ENCODE measurements at places on chromosomes 2 and 18.

- DNase-seq = no peak
Measured at GRCh38 chr2:82256983-82257632, 1952.6 kb upstream of the LRRTM1 start.

DNA sequence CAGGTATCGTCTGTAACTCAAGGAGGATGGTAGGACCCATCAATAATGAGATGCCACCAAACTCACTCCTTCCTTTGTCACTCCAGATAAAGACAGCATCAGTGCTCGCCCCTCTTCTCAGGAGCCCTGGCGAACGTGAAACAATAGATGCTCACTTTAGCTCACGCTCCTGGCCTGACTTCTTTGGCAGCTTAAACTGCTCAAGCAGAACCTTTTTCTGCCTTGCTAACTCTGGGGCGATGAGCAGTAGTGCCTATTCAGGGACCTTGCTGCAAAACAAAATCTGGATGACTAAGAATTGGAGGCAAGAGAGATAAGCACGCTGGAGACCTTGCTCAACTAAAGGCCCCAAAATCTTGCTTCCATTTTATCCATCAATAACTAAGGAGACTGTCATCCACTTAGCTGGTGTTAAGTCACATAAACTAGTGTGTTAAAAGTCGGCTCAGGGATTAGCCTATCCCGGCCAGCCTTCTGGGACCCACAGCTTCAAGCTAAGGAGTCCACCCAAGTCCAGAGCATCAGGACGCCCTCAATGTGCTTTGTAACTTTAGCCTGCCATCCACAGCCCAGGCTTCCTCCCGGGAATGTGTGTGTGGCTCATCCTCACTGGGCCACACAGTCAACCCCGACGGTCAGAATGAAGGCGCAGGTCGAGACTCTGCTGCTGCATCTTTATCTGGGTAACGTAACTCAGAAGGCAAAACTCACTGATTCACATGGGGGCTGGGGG, 38.9 kb downstream of the ZNF516 start:
- no peak for DNase-seq

DNA sequence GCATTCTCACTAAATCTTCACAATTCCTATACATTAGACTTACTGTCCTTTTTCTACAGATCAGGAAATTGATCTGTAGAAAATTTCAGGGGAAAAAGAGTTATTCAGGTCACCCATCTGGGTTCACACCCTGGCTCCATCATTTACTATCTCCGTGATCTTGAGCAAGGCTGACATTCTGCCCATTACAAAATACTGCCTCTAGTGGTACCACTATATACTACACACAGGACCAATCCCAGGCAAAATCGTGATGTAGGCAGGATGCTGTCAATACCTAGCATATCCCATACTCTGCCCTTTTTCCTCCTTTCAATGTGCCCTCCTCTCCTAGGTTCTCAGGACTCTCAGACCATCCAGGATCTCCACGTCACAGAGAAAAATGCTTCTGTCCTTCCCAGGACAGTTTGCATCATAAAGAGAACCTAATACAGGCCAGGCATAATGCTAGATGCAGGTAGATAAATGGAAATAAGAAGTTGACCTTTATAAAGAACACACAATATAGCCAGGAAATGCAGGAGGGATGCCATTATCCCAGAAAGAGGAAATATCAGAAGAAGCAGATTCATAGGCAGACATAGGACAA, 101.9 kb downstream of the CDH20 start:
- DNase-seq = no peak

DNA sequence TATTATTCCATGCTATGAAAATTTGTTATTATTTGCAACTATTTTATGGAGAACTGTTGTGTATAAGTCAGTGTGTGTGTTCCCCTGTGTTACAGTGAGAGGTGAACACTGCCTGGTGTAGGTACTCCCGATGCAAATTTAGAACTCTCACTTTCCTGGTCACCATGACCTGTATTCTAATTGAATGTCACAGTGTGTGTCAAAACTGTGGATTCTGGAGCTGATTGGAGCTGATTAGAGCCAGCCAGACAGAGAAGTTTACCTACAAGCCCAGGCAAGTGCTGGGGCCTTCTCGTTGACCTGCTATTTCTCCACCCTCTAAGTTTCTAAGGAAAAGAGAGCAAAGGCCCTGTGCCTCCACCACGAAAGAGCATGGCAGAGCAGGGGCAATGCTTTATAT, 216.0 kb downstream of the NYAP2 start:
- DNase-seq = no peak

- no peak for DNase-seq
Measured at GRCh38 chr18:37946324-37946723, 380.7 kb upstream of the CELF4 start.

GRCh38 chr2:100793982-100794381, 26.0 kb upstream of the NPAS2 start:
- peak; percentile 20 for DNase-seq

- no peak for DNase-seq
Measured at GRCh38 chr2:197028230-197028629, 101.7 kb upstream of the PGAP1 start.

GRCh38 chr2:162252153-162252552, 8.9 kb upstream of the FAP start:
- no peak for DNase-seq

- DNase-seq = no peak
Measured at GRCh38 chr18:71673954-71674353, 870.2 kb downstream of the CBLN2 start.
